ENCODE measurements at places on chromosomes 5 and 9.

- DNase-seq: no peak
These were observed 205.6 kb downstream of the TUSC1 start for GRCh38 chr9:25472681-25473080.

- DNase-seq: no peak
These were observed 460.8 kb upstream of the SMARCA2 start for GRCh38 chr9:1554081-1555035.

GRCh38 chr5:41416336-41416735 is 94.1 kb downstream of the PLCXD3 start:
- no peak for DNase-seq

DNA sequence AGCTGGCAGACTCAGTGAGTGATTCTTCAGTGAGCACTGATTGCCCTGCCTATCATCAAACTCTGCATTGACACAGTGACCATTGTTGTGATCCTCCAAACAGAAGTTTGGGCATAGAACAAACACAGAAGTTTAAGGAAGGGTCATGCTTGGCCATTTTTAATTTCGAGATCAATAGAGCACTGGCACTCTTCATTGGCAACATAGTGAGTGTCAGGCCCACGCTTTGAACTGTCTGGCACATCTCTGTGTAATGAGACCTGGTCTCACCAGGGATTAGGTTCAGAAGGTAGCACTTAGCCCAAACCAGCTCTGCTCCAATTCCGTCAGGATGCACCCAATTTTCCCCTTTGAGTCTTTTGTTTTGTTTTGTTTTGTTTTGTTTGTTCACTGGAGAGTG is 127.1 kb upstream of the MOCS2 start:
- no peak for DNase-seq

GRCh38 chr9:92055624-92056023 is 59.6 kb downstream of the SPTLC1 start:
- no peak for DNase-seq

DNA sequence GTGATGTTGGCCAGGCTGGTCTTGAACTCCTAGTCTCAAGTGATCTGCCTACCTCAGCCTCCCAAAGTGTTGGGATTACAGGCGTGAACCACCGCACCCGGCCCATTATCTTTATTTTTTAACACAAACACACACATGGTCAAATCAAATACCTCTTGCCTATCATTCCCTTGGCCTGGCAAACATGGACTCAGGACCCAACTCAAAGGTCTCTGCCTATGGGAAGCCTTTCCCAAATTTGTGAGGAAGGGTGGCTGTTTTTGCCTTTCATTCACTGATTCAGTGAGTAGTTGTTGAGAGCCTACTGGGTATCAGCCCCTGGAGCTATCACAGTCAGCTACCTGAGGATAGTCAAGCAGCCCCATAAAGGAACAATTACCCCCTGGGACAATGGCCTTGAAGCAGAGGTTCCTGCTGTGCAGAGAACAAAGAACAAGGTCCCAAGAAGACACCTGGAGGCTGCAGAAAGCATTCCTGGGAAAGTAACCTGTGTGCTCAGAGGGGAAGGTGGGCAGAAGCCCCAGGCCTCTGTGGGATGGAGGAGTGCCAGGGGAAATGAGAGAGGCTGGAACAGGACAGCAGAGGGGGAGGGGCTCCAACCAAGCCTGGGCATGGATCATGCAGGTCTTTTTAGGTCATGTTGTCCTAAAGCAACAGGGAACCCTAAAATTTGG is 126.4 kb downstream of the CRB2 start:
- DNase-seq: no peak

- no peak for DNase-seq
These were observed 40.7 kb downstream of the FBXW11 start for GRCh38 chr5:171965745-171966144.

GRCh38 chr9:16192403-16193017 is 639.7 kb downstream of the CCDC171 start:
- no peak for DNase-seq

- no peak for DNase-seq
These were observed 32.2 kb downstream of the PCDH1 start for GRCh38 chr5:141846031-141846430.

DNA sequence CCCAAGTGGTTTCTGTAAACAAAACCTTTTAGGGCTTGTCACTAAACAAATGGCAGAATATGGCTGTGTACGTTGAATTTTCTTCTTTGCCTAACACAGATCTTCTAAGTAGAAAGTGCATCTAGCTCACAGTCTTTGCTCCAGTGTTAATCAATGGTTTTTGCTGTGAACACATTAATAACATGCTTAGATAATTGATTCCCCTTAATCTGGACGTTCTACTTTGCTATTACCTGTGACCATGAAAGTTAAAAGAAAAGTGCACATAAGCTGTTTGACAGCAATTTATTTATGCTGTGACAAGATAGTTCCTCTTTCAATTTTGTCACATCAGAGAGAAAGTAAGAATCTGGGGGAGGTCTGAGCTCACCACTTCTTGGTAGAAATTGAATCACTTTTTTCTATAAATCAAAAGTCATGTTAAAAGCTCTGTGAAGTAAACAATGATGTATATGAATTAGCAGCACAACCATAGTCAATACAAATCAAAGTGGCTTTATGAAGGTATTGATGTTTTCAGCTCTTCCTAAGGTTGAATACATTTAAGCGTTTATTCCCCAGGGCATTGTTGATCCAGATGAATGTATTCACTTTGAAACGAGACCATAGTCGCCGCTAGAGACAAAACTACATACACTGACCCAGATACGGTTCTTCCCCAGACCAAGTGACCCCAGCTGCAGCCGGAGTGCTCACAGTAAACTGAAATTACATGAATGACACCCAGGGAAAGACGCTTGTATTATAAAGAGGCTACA is 174.6 kb upstream of the ZNF608 start:
- no peak for DNase-seq

- no peak for DNase-seq
These were observed 168.1 kb upstream of the DMRT1 start for GRCh38 chr9:673264-673965.

DNA sequence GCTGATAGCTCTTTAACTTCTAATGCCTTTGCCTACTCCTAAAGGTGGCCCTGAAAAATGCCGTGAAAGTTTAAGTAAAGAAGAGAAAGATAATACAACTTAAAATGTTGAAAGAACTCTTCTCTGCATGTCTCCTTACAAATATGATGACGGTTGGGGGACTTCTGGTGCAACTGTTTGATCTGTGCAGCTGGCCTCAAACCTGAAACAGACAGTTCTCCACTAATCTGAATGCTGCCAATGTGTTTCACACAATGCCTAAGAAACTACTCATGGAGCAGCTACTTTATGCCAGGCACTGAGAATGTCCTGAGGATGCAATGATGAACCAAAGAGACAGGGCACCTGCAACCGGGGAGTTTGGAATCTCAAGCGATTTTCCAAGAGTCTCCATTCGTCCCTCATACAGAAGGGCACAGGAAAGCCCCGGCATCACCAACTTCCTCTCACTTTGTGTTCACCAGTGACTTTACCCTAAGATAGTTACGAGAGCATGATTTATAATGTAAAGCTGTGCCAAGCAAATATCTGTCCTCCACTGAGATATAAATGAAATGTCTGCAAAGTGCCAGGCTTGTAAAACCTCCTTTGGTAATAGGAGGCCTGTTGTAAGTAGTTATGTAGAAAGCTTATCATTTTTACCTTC is 455.4 kb downstream of the SEMA5A start:
- no peak for DNase-seq

Data from HS-27A (cell line).